Activated naive CD8-positive, alpha-beta T cell treated with anti-CD3 and anti-CD28 coated beads, Interleukin-2, amount 10 ng/mL, durations not matched to agents 7 days and 5 days (primary cell): ENCODE measurements at places on chromosomes 1 and 21.

DNA sequence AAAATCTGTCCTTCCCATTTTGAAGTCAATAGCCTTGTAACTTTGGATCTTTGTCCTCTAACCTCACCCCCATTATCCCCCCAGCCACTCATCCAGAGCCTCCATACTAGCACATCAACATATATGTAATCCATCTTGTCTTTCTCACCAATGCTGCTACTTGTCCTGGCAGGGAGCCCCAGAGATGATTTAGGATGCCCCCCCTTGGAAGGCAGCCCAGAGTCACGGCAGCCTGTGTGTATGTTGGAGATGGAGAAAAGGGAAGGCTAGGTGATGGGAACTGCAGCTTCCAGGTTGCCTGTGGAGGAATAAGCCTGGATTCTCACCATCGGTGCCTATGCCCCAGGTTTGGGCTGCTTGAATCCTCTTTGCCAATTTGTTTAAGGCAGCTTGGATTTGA is 51.7 kb upstream of the SCMH1 start:
- H3K4me3 ChIP-seq, result no peak overlapping the region
- H3K4me1 ChIP-seq, result no peaks in the 10 kb centered on the region
- no peak for DNase-seq
- no peak overlapping the region for H3K27ac ChIP-seq
- peaks cover 25% of the 10 kb centered on the region for H3K27me3 ChIP-seq

DNA sequence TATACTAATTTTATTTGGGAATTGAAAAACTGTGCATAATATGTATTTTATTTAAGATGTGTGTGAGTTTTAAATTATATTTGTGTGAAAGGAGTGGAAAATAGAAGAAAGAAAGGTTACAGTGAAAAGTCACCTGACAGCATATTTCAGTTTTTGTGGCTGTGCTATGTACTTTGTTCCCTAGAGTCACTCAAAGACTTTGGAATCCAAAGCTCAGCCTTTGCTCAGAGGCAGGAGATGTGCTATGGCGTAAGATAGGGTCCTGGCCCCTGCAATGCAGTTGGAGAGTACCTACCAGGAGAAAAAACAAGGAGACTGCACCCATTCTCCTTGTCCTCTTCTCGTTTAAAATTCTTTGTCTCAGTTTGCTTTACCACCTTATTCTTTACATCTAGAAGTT is 2.9 kb downstream of the CCDC30 start:
- H3K36me3 ChIP-seq, result peaks cover 1% of the 10 kb centered on the region
- peaks cover 17% of the 10 kb centered on the region for H3K4me1 ChIP-seq
- no peaks in the 10 kb centered on the region for H3K27me3 ChIP-seq
- H3K27ac ChIP-seq, result no peak overlapping the region

DNA sequence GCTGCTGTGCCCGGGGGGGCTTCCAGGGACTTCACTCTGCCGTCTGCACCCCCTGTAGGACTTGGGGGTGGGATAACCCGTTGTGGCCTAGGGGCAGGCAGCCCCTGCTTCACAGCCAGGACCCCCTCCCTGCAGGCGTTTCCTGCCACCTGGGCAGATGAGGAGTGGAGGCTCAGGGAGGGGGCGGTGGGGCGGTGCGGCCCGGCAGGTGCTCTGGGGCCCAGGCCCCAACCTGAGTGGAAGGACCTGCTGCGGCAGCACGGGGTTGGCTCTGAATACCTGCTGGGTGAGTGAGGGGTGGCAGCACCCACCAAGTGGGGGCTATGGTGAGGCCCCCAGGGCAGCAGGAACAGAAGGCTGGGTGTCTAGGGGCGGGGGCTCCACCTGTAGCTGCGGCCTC is 78.6 kb upstream of the TTC34 start:
- no peaks in the 10 kb centered on the region for H3K4me1 ChIP-seq
- H3K36me3 ChIP-seq, result no peaks in the 10 kb centered on the region
- no peak overlapping the region for H3K27ac ChIP-seq
- no peak for DNase-seq

DNA sequence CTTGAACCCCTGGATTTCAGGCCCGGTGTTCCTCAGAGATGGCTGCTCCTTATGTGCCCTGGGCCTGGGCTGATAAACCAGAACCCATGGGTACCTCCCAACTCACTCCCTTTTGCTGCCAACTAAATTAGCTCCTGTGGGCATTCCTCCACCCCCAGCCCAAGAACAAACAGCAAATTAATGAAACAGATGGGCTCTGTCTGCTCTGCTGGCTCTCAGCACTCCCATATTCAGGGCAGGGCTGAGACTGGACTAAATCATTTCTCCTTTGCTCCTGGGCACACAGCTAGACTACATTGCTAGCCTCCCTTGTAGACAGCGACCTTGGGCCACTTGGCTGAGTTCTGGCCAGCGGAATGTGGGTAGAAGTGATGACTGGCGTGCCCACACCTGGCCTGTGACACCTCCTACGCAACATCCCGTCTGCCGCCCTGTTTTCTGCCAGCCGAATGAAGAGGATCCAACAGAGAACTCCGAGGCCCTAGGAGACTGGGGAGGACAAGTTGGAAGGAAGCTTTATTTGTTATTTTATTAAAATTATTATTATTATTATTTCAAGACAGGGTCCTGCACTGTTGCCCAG is 101.9 kb upstream of the DISP3 start:
- DNase-seq, result no peak
- H3K4me3 ChIP-seq, result no peak overlapping the region
- H3K4me1 ChIP-seq, result peaks cover 14% of the 10 kb centered on the region
- H3K27me3 ChIP-seq, result peaks cover 14% of the 10 kb centered on the region
- peaks cover 5% of the 10 kb centered on the region for H3K36me3 ChIP-seq
- H3K27ac ChIP-seq, result no peak overlapping the region

- no peak overlapping the region for H3K4me3 ChIP-seq
- peaks cover 19% of the 10 kb centered on the region for H3K27me3 ChIP-seq
- H3K4me1 ChIP-seq, result no peaks in the 10 kb centered on the region
- no peak overlapping the region for H3K27ac ChIP-seq
- no peaks in the 10 kb centered on the region for H3K36me3 ChIP-seq
These were observed 82.3 kb upstream of the IFFO2 start for GRCh38 chr1:19038732-19039131.

- H3K4me3 ChIP-seq, result no peak overlapping the region
- no peak overlapping the region for H3K27ac ChIP-seq
- no peak for DNase-seq
- no peaks in the 10 kb centered on the region for H3K27me3 ChIP-seq
- H3K36me3 ChIP-seq, result no peaks in the 10 kb centered on the region
- H3K4me1 ChIP-seq, result no peaks in the 10 kb centered on the region
These were observed 1143.6 kb upstream of the ADGRL2 start for GRCh38 chr1:80657044-80657643.

GRCh38 chr1:6426277-6426971 is 1.8 kb downstream of the ESPN start:
- H3K27ac ChIP-seq, result no peak overlapping the region
- peaks cover 2% of the 10 kb centered on the region for H3K4me1 ChIP-seq
- H3K4me3 ChIP-seq, result no peak overlapping the region
- no peaks in the 10 kb centered on the region for H3K36me3 ChIP-seq
- peaks cover 49% of the 10 kb centered on the region for H3K27me3 ChIP-seq

DNA sequence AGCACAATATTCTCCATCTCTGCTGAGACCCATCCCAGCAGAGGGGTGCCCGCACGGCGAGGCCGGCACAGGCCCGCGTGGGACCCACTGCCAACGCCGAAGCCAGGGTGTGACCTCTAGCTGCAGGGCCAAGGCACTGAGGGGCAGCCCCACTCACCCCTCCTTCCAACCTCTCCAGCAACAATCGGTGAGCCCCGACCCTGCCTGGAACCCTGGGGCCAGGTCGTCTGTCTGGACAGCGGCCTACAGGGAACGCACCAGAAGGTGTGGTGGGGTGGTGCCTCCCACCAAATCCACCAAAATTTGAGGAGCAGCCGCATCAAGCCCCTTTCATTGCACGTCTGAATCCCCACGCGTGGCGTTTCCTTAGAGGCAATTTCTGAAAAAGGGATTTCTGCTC is 63.0 kb upstream of the ADARB1 start:
- peaks cover 45% of the 10 kb centered on the region for H3K27me3 ChIP-seq
- DNase-seq, result no peak
- H3K4me3 ChIP-seq, result no peak overlapping the region
- no peak overlapping the region for H3K27ac ChIP-seq

DNA sequence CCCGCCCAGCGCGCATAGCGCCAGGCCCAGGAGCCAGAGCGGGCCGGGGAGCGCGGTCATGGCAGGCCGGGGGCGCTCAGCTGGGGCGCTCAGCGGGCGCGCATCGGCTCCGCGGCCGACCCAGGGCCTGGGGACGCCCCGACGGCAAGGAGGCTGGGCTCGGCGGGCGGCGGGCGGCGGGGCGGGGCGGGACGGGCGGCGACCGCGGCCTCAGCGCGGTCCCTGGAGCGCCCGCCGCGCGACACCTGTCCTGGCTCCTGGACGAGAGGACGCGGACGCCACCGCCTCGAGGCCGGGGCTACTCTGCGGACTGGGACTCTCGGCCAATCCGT is 273 bp downstream of the BMP8B start:
- H3K27ac ChIP-seq, result no peak overlapping the region
- H3K36me3 ChIP-seq, result no peaks in the 10 kb centered on the region
- peaks cover 43% of the 10 kb centered on the region for H3K27me3 ChIP-seq
- H3K4me3 ChIP-seq, result no peak overlapping the region
- H3K4me1 ChIP-seq, result peaks cover 9% of the 10 kb centered on the region

DNA sequence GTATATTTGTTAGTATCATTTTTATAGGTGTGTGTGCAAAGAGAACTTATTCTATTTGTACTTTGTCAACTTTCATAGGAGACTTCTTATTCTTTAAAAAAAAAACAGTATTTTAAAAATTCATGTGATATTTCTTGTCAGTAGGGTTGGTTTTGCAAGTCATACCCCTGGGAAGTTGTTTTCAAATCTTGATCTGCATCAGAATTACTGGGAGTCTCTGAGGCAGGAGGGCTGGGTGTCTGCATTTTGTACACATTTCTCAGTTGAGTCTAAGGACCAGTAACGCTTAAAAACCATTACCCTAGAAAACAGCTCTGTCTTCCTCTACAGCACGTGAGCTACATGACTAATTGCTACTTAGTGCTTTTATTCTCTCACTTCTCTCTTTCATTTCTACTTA is 76.0 kb upstream of the CTTNBP2NL start:
- DNase-seq, result no peak
- peaks cover 3% of the 10 kb centered on the region for H3K4me1 ChIP-seq
- H3K27me3 ChIP-seq, result peaks cover 18% of the 10 kb centered on the region
